CD4-positive, CD25-positive, alpha-beta regulatory T cell (primary cell): ENCODE measurements at places on chromosomes 4 and X.

DNA sequence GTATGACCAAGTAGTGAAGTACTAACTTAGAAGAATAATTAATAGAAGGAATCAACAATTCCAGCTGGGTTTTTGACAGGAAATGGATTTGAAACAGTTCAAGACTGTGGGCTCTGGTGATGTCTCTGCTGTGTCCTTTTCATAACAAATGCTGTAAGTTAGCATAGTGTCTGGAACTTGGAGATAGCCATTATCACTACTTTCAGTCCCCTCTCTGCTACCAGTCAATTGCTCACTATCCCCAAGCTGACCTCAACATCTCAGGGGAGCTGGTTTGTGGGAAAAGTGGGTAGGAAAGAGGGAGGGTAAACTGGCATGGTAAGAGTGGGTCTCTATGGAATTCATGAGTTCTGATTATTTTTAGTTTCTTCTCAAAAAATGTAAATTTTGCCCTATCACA lies 231.4 kb upstream of the MID1 start:
- no peak for DNase-seq

DNA sequence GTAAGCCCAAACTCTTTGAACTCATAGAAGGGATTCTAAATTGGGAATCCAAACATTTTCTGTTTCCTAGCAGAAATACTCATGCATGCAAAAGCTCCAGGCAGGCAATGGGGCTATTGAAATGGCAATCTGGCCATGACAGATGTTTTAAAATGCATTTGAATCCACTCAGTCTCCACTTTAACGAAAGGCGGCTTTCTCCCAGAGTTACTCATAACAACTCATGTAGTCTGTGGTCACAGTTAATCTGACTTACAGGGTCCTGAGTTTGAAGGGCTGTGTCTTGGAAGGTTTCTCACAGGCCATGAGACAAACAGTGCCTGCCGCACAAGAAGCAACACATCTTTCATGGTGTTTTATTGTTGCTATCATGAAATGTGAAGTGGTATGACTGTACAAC lies 185.7 kb downstream of the AMELX start:
- no peak for DNase-seq

- DNase-seq = no peak
These were observed 16.8 kb downstream of the APOO start for GRCh38 chrX:23890933-23891332.

DNA sequence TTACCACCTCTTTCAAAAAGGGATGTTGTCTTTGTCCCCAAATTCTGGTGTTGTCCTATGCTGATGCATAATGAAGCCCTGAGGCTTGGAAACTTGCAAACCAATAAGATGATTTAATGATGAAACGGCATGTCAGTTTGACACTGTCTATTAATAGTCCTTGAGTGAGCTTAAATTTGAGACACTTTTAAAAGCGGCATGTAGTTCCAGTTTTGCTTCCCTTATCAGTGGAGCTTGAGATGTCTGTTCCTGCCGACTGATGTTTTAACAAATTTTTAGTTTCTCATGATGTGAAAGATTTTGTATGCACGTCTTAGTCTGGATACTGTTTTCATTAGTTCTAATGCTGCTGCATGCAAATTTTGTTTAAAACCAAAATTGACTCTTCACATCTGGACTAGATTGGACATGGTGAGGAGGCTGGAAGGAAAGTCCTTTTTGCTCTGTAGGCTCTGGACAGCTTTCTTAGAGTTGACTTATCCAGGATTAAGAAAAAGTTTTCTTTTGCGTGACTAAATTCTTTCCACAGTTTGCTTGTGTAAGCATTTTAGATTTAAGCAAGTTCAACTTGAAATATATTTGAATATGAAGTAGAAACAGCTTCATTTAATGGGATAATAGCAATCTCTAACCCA lies 11.7 kb downstream of the C1GALT1C1 start:
- no peak for DNase-seq

DNA sequence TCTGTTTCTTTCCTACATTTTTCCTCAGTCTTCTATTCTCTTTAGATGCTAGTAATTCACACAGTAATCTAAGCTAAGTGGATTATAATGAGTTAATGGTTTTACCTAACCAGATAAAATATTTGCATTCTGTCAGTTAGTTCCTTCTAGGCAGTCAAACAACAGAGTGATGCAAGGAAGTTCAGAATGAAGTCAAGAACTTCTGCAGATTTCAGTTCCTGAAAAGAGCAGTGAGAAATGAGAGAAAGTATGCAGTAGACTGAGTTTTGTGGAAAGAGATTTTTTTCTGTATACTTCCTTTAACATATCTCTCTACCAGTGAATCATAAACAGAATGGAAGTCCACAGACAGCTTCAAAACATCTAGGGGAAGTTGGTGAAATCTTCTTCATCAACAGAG lies 774.0 kb upstream of the POU3F4 start:
- no peak for DNase-seq
